Glutamatergic neuron (in vitro differentiated cells): ENCODE measurements at places on chromosomes 12 and 14.

DNA sequence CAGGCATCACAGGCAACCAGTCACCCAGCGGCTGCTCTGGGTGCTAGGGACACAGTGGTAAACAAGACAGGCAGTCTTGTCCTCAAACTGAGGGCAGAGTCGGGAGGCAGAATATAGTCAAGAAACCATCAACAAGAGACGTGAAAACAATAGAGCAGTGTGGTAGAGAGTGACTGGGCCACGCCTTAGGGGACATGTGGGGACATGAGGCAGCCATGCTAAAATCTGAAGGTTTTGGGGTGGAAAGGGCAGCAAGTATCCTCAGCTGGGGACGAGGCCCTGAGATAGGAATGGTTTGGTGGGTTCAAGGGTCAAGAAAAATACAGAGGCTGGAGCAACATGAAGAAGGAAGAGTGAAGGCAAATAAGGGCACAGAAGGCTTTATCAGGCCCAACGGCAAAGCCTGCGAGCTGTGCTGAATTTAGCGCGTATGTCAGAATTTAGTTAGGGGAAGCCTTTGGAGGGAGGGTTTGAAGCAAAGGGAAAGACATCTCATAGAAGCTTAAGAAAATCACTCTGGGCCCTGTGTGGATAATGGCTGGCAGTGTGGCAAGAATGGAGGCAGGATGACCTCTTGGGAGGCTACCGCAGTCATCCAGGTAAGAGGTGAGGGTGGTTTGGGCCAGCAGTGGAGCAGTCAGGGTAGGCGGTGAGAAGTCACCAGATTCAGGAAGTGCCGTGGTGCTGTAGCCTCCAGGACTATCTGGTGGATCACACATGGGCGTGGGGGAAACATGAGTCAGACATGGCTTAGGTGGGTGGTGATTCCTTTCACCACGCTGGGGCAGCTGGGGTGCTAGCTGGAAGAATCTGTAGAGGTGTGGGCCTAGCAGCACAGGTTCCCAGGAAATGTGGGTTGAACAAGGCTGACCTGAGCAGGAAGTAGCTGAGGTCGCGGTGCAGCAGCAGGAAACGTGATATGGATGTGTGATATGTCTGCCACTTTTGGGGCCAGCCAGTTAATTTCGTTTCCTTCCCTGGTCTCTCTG is 3.0 kb downstream of the EVL start:
- DNase-seq = no peak

DNA sequence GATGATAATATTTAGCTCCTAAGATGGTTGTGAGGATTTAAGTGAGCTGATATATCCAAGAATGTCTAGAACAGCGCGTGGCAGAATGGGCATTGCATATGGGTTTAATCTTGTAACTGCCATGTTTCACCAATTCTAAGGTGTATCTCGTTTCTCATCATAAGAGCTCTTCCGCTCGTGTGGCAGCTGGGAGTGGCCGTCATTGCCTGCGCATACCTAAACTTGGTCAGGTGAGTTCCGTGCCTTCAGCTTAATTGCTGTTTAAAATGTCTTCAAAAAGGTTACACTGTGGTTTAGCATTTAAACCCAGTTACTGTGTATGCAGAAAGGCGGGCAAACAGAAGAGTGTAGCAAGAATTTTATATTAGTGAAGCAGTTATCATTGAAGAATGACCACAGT is 4.5 kb upstream of the AQP2 start:
- no peak for DNase-seq

DNA sequence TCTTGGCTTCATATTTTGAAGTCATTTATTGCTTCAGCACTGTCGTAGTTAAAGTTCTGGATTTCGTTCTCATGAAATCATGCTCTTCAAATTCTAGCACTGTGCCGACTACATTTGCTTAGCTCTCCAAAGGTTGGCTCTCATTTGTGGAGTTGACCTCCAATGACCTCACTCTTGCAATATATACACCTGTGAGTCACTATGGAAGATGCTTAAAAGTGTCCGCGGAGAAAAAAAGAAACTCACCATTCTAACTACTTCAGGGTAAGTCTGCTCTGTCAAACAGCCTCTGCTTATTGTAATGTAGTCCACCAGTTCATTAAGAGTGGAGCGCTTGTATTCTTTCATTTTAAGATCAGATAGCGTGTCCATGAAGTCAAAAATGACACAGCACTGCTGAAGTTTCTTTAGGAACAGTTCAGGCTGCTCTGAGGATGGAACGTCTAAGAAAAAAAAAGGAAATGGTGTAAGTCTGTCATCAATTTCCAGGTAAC is 89.7 kb downstream of the PPP2R5E start:
- no peak for DNase-seq

DNA sequence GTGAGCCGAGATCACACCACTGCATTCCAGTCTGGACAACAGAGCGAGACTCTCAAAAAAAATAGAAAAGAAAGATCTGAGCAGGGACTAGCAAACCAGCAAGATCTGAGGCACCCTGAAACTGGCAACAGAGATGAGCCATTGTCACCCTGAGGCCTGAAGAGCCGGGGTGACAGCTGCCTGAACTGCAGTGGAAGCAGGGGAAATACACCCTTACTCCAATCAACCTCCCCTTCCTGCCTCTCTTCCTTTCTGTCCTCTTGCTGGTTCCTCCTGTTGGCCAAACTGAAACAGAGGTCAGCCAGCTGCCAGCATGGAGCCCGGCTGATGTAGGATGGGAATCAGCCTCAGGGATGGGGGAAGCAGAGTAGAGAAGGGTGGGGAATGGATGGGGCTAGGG is 192.0 kb downstream of the CHST11 start:
- DNase-seq = no peak

DNA sequence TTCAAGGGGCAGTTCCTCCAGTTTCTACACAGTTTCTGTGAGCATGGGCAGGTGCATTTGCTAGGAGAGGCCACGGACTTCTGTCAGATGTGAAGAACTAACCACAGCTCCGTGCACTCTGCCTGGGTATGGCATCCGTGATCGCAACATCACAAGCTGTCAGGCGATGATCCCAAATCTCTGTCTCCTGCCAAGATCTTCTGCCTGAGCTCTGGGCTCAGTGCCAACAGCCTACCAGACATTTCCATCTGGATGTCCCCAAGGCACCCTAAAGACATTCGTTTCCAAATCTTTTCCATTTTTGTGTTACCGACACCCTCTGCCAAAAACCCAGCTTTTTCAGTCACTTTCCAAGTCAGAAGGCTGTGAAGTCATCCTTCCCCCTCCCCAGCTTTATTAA is 292.1 kb downstream of the GLT1D1 start:
- DNase-seq = no peak

DNA sequence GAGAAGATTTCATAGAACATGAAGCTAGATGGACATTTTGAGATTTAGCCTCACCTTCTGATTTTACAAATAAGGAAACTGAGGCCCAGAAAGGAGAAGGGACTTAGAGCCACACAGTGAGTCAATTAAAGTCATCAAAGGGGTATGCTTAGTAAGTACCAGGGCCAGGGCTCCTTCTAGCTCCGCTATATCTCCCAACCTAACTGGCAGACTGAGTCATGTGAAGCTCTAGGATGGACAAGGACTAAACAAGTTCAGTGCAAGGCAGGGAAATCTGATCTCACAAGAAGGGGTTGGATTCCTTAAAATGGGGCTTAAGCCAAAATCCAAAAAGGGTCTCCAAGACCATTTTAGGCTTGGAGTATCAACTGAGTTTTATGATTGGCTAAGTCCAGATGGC is 215.8 kb downstream of the PHLDA1 start:
- DNase-seq = no peak

- no peak for DNase-seq
Observed at GRCh38 chr12:98253207-98254037, 262.0 kb upstream of the TMPO start.

DNA sequence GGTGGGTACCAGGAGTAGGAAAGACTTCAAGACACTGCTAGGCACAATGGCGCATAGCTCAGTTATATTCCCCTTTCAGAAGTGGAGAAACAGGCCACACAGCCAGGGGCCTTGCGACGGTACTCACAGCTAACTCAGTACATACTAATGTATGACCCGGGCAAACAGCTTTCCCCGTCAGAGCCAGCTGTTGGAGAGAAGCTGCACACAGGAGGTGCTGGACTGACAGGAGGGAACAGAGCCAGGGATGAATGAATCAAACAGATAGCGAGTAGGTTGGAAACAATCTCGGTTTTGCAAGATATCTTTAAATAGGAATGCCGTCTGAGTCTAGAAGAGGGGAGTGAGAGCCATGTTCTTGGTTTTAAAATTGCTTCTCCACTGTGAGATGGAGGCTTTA is 45.5 kb downstream of the PRIMA1 start:
- DNase-seq = no peak

DNA sequence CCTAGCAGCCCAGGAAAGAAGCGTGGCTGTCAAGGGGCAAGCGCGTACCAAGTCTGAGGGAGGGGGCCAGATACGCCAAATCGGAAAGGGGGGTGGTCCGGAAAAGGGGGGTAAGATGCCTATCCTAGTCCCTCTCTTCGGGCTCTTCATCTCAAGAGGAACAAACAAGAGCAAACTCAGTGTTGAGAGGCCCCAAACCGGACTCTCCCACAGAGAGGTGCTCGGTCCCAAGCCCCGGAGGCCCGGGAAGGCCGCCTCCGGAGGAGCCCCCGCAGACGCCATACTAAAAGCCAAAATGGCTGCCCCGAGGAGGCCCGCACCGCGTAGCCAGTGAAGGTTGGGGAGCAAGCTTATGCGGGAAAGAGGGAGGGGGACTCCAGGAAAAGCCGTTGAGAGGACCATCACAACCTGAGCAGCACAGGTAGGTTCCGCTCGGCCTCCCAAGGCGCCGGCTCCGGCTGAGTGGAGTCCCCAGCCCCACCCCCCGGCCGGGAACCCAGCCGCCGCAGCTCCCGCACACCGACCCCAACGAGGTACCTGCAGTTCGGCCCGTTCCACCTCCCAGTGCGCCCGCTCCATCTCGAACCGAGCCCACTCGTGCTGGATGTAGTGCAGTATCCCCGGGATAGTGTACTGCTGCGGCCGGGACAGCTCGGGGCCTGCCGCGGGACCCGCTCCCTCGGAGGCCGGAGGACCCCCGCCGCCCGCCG is at the start of gene AP4S1:
Gene AP4S1 (plus strand): TSS at position 283 of the 710 bp plus-strand sequence. CDS start 40,548 bp downstream, outside the sequence.
- DNase-seq = peak; percentile 72

GRCh38 chr12:89289720-89290119 is 62.6 kb downstream of the DUSP6 start:
- no peak for DNase-seq

DNA sequence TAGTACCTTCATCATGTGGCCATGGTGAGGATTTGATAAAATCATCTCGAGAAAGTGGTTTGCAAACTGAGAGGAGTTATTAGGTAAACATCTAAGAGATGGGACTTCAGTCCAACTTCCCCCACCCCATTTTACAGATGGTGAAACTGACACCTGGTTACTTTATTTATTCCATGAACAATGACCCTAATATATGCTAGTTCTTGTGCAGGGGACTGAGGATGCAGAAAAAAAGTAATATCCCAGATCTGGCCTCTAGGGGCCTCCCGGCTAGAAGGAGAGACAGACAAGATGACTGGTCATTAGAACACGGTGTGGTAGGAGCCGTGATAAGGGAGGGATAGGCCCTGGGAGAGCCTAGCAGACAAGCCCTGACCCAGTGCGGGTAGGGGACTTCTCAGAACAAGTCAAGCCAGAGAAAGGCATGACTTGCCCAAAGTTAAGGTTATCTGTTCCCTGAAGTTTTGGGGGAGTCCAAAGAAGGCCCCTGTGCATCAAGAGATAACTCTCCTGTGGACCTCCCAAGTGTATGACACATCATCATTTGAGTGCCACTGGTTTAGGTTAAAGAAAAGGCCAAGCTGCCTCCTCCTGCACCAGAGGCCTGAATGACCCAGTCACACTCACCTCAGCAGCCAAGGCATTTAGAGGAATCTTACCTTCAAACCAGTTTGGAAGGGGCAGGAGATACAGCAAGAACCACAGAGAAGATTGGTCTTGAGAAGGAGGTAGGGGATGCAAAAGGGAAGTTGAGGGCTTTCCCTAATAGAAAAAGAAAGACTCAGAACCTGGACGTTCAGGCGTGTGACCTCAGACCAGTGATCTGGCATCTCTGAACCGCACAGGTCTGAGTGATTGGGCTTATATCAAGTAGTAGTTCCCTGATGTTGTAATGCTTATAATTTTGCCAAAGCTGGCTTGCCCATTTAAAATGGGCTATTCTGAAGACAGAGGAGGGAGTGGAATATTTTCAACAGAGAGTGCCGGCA is 1.6 kb downstream of the CMKLR1 start:
- DNase-seq = no peak

DNA sequence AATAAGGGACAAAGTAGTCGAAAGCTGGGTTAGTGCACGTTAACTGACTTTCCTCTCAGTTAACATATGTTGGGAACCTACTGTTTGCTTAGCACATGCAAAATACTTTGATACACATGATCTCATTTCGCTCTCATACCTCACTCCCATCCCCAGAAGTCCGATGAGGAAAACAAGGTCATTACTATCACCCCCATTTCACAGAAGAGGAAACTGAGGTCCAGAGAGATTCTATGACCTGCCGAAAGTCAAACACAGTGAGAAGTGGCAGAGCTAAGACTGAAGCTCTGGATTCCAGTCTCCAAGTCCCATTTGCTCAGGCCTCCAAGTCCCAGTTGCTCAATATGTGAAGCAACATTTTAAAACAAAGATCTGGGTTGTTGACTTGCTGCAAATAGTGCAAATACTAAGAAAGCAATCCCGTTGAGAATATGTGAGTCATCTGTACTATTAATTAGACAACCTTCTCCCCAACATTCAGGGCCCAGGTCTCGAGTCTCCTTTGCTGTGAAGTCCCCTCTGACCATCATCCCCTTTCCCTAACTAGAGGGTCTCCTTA is 170.6 kb upstream of the PWP1 start:
- no peak for DNase-seq

- peak; percentile 22 for DNase-seq
Observed at GRCh38 chr12:47576289-47576945, 129.4 kb downstream of the RPAP3 start.

DNA sequence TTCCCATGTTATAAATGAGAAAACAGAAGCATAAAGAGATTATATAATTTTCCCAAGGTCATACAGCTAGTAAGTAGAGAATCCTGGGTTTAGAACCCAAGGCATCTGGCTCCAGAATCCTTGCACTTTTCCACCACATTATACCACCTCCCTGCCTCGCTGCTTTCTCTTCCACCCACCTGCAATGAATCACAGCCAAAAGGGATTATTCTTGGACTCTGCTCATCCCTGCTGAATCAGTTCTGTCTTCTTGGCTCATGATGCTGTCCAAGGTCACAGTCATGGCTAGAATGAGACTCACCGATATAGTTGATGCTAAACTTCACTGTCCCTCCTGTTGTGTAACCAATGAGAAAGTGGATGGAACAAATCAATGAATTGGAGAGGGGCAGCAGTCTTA is 356.6 kb downstream of the FUT8 start:
- no peak for DNase-seq

- DNase-seq = no peak
Observed at GRCh38 chr12:102481705-102482425, 1.5 kb upstream of the IGF1 start.
